ENCODE measurements at places on chromosomes 7 and 10.

- no peaks in the 10 kb centered on the region for H3K36me3 ChIP-seq
- H3K4me3 ChIP-seq: no peak overlapping the region
- no peak for DNase-seq
Observed at GRCh38 chr7:42103020-42103419, 134.0 kb downstream of the GLI3 start.

DNA sequence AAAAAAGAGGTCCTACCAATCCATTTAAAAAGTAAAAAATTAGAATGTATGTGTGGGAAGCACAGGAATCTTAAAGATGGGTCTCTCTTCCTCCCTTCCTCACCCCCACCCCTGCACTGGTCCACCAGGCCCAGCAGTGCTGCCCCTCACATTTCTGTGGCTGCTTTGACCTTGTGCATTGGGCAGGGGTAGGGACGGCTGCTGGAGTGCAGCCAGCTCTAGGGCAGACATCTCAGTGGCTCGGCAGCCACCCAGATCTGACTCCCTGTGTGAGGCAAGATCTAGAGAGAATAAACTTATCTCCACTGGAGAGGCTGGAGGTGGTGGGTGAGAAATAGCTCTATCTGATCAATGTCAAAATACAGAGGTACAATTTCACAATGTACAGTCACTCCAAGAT is 6.7 kb downstream of the FAM180A start:
- no peak for DNase-seq
- no peak overlapping the region for H3K4me3 ChIP-seq
- no peaks in the 10 kb centered on the region for H3K36me3 ChIP-seq
- peaks cover 5% of the 10 kb centered on the region for H3K4me1 ChIP-seq

- H3K4me1 ChIP-seq: peaks cover 16% of the 10 kb centered on the region
- H3K4me3 ChIP-seq: no peak overlapping the region
- H3K27ac ChIP-seq: no peak overlapping the region
- no peak for DNase-seq
- H3K36me3 ChIP-seq: no peaks in the 10 kb centered on the region
Observed at GRCh38 chr7:76395965-76396726, 13.4 kb downstream of the SSC4D start.

GRCh38 chr7:97871659-97872024 is 566 bp downstream of the ASNS start:
- peaks cover 5% of the 10 kb centered on the region for H3K4me1 ChIP-seq
- H3K27ac ChIP-seq: peak overlapping the region; percentile 85
- H3K36me3 ChIP-seq: no peaks in the 10 kb centered on the region
- no peaks in the 10 kb centered on the region for H3K27me3 ChIP-seq
- DNase-seq: no peak
